Activated CD4-positive, alpha-beta T cell treated with anti-CD3 and anti-CD28 coated beads, Interleukin-2, amount 50 U/mL, for 1 hour (primary cell): ENCODE measurements at places on chromosomes 7 and 10.

DNA sequence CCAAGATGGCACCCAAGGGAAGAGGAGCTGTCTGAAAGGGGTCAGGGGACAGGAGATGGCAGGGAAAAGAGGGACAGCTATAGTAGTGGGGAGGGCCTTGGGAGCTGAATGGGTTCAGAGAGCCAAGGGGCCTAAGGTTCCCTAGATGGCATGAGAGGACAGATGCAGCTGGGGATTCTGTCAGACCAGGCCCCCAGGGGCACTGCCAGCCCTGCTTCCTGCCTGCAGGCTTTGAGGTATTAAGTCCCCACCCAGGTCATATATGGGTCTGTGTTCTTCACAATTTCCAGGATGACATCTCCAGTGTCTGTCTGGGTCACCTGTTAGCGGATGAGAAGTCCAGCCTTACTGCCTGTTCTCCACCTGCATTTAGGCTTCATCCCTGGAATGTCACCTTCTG is 56.7 kb downstream of the NEURL1 start:
- no peak for DNase-seq

- no peak for DNase-seq
Measured at GRCh38 chr7:142301299-142301698, 43.4 kb upstream of the PRSS58 start.

DNA sequence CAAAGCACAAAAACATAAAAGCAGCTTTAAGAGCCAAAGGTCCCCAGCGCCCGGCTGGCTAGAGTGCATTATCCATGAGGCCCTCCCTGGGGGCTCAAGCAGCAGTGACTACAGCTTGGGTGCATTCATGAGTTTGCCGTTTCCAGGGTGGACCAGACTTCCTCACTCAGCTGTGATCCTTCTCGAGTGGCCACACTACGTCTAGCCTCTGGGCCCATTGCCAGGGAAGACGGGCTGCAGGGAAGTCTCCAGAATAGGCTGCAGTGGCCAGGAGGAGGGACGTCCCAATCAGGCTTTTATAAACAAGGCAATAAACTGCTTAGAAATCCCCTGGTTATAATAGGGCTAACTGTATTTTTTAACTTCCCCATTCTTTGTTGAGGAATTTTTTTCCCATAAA is 89.4 kb upstream of the C1QL3 start:
- DNase-seq = no peak

- DNase-seq = no peak
Measured at GRCh38 chr10:32938554-32939061, 19.4 kb downstream of the ITGB1 start.

- no peak for DNase-seq
Measured at GRCh38 chr10:11379771-11380170, 231.7 kb downstream of the USP6NL start.

- no peak for DNase-seq
Measured at GRCh38 chr10:94299417-94299816, 63.3 kb downstream of the NOC3L start.

DNA sequence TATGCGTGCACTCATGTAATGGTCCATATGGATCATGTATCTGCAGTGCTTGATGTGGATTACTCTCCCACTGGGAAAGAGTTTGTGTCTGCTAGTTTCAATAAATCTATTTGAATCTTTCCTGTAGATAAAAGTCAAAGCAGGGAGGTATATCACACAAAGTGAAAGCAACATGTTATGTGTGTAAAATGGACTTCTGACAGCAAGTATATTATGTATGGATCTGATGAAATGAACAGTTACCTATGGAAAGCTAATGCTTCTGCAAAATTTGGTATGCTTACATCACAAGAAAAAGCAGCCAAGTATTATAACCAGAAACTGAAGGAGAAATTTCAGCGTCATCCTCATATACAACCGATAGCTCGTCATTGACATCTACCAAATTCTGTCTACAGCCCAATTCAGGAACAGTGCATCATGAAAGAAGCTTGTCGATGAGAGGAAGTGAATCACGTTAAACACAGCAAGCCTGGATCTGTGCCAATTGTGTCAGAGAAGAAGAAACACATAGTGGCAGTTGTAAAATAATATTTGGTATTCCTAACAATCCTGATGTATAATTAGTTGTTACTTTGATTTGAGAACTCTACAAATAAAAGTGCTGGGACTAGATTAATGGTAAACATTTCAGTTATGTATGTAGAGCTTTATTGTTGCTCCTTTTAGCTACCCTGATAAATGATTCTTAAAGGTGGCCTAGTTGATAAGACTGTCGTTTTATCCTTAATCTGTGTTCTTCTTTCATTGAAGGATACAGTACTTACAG is 14.2 kb upstream of the SYPL1 start:
- DNase-seq = peak; percentile 36

DNA sequence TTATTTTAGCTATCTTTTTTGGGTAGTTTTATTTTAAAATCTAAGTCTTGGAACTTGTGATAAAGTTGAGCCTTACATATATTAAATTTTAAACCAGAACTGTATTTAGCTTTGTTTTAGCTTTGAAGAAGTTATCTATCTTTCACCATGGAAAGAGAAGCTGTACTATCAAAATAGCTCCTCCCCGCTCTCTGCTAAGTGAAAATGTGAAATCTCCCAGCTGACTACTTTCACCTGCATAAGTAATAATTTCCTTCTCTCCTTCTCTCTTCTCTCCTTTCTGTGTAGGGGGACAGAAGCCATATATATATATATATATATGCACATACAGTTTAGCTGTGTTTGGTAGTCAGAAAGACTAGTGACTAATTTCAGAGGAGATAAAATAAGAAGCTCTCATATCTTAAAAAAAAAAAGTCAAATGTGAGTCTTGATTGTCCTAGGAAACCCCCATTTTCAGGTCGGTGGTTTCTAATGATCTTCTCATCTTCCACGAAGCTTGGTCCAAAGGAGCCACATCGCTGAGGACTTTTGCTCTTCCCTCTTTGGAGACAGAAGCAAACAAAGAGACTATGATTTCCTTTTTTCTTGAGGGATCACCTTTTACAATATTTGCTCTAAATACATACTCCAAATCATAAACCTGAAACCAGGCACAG is 30.6 kb upstream of the GDI2 start:
- DNase-seq = no peak

DNA sequence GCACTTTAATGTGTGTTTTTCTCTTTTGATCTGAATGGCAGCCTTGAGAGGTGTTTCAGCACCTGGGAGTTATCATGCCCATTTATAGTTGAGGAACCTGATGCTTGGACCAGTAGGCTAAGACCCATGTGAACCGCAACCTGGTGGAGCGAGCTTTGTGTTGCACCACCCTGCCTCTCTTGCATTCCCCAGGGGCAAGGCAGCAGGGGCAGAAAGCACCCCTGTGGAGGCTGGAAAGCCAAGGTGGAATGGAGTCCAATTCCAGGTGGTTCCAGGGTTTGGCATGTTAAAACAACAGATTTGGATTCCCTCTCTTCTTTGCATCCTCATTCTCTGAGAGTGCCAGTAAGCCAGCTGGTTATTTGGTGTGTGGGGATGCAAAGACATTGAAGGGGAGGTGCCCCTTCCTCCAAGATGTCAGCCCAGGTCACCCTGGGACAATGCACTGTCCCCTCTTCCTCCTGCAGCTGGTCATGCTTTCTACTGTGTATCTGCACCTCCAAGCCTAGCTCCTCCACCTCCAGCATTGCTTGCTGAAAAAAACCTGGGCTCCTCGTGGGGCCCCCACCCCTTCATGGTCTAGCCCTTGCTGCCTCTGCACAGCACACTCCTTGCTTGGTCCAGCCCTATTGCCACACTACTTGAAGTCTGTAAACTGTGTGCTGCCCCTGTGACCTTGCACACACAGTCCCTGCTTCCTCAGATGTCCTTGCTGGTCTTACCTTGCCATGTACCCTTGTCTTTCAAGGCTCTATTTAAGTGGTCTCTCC is 5.6 kb upstream of the CDH23 start:
- no peak for DNase-seq

DNA sequence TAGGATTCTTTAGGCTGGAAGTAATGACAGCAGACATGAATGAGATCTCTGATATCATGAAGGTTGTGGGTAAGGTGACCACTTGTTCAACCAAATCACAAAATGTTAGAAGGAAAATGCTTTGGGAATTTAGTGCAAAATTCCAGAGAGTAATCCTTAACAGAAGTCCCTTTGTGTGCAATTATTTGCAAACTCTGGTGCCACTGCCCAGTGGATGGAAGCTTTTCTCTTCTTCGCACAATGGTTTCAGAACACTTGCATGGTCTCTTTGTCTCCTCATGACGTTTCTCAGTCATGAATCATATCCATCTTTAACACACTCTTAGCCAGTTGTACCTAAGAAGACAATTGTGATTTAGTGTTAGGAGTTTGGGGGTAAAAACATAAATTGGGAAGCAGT is 570.4 kb upstream of the ANKRD30A start:
- no peak for DNase-seq

DNA sequence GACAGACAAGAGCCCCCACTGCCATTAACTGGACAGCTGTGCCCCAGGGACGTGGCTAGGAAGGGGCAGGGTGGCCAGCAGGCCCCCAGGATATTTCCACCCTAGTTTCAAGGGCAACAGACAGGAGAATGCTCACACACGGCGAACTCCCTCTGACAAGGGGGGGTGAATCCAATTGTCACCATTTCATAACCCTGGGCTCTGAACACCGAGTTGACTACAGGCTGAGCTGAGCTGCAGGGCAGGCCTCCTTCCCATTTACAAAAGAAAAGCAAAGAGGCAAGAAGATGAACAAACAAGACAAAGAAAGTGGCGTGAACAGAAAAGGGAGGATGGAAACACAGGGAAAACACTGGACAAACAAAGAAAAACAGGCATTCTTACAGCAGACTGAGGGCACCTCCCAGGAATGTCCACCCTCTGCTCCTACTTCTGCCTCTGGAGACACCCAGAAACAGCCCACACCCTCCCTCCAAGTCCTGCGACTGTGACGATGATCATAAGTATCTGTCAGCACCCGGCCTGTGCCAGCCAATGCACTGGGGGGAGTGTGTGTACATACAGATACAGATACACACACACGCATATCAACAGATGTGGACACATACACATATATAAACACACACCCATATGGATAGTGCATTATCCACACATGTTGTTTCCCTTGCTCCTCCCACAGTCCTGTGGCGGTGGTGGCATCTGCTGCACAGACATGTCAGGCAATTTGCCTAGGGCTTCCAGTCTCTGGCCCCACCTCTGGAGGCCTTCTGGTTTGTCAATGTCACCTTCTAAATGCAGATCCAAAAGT is 66.2 kb downstream of the FAM53B start:
- DNase-seq = no peak

DNA sequence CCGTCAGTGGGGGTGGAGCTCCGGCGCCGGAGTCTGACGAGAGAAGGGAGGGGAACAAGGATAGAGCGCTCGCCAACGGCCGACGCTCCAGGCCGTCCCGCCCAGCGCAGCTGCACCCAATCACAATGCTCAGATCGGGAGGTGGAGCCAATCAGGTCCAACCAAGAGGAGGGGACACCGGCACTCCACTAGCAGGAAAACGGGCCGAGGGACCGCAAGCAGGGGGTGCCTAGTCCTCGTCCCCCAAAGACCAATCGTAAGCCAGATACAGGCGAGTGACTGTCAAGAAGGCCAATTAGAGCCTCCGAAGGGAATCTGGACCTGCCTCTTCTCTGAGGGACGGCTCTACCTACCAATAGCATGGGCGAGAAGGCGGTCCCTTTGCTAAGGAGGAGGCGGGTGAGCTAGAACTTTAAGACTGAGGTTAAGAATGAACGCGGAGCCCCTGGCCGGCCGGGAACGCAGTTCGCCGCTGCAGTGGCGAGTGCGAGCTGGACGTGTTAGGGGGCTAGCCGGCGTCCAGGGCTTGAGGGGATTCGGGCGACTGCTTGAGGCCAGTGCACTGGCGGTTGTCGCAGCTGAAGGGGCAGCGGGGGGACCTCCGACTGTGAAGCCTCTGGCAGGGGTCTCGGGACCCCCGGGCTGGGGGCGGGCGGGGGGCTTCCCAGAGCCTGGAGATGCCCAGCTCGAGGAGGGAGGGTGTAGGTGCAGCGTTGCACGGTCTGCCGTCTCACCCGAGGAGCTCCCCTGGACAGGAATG is at the start of gene FBXO24:
FBXO24 (plus strand) TSS at position 63 of the 760 bp plus-strand sequence; CDS start at position 361, 298 bp downstream.
- peak; percentile 99 for DNase-seq

- DNase-seq = no peak
Measured at GRCh38 chr7:47724335-47724982, 142.5 kb upstream of the TNS3 start.

DNA sequence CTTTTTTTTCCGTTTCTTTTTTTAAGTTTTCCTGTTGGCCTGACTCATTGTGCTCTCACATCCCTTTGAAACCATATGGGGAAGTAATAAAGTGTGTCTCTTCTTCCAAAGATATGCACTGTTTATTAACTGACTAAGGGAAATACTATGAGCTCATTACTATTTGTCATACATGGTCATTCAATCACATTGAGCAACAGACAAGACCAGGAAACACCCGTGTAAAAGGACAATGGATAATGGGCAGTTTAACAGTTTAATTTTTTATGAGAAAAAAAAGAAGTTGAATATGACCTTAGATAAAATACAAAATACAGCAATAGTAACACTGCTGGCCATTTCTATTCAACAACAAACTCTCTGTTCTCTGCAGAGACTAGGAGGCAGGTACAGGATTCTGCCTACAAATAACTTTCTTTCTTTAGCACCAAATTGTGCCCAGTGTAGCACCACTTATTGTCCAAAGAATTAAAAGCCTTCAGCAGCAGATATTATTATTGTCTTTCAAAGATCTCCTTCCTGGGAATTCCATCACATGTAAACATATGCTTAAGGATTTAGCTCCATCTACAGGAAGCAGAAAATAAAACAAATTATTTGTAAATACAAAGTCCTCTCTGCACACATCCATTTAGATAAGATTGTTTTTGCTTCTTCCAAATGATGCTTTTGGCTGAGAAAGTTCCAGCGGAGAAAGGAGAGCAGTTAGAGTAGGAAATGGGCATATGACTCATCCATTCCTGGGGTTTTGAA is 55.0 kb upstream of the AKR1E2 start:
- DNase-seq = no peak

DNA sequence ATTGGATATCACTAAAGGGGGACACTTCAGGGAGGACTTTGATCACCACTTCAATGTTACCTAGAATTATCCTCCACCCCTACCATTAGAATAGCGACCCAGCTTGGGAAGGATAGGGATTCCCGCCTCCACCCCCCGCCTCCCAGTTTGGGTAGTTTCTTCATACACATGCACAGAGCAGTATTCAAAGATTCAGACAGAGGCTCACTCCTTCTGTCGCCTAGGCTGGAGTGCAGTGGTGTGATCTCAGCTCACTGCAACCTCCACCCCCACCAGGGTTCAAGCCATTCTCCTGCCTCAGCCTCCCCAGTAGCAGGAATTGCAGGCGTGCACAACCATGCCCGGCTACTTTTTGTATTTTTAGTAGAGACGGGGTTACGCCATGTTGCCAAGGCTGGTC is 1166.1 kb downstream of the TYW1 start:
- no peak for DNase-seq

- peak; percentile 76 for DNase-seq
Measured at GRCh38 chr10:101014230-101014884, 14.7 kb downstream of the LZTS2 start.

DNA sequence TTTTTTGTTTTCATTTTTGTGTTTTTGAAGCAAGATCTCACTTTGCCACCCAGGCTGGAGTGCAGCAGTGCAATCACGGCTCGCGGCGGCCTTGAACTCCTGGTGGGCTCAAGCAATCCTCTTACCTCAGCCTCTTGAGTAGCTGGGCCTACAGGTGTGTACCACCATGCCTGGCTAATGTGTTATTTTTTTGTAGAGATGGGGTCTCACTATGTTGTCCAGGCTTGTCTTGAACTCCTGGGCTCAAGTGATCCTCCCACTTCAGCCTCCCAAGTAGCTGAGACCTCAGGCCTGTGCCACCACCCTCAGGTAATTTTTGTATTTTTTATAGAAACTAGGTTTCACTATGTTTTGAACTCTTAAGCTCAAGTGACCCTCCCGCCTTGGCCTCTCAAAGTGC is 14.8 kb downstream of the PRKRIP1 start:
- DNase-seq = no peak

GRCh38 chr7:27149842-27150567 is 2.4 kb downstream of the HOXA3 start:
- no peak for DNase-seq
